ENCODE measurements at places on chromosomes 3 and 15.

- no peak for DNase-seq
Observed at GRCh38 chr15:24823473-24823872, 131.3 kb upstream of the SNRPN start.

GRCh38 chr3:67765575-67765974, 111.2 kb upstream of the SUCLG2 start:
- no peak for DNase-seq

DNA sequence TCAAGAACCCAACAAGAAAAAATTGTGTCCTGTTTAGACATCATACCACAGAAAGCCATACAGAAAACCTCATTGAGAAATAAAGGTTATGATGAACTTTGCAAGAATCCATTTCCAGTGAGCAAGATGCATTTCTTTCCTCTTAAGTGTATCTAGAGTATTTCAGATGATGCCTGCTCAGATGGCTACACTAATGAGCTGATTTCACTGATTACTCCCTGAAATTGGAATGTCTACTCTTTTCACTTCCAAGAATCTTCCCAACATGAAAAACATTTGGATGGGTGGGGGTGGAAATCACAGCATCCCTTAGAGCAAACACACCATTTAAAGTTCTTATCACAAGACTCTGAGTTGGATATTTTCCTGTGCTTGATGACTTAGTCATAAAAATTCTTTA, 41.4 kb upstream of the IL12A start:
- DNase-seq = no peak

- no peak for DNase-seq
Observed at GRCh38 chr3:8563597-8563996, 62.0 kb downstream of the LMCD1 start.

- DNase-seq = no peak
Observed at GRCh38 chr3:180447136-180447535, 154.8 kb upstream of the TTC14 start.

DNA sequence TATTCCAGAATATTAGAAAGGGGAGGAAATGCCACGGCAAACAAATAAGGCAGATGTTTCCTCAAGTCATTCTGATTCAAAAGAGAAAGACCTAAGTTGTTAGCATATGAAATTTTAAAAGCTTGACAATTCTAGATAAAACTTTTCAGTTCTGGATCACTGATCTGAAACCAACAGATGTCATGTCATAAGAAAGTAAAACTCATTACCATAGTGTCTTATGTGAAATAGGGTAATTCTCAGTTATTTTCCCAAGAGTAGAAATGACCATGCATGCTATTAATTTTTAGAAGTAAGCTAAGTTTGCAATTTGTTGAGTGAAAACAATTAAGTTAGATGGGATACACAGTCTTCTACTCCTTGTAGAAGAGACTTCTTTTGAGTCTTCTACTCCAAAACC, 630.3 kb downstream of the NAALADL2 start:
- DNase-seq = no peak

- no peak for DNase-seq
Observed at GRCh38 chr15:53872410-53872809, 105.8 kb upstream of the UNC13C start.

GRCh38 chr3:111534701-111535100, 7.3 kb upstream of the CD96 start:
- DNase-seq = no peak

GRCh38 chr3:184651904-184652303, 60.0 kb downstream of the MAGEF1 start:
- DNase-seq = no peak

DNA sequence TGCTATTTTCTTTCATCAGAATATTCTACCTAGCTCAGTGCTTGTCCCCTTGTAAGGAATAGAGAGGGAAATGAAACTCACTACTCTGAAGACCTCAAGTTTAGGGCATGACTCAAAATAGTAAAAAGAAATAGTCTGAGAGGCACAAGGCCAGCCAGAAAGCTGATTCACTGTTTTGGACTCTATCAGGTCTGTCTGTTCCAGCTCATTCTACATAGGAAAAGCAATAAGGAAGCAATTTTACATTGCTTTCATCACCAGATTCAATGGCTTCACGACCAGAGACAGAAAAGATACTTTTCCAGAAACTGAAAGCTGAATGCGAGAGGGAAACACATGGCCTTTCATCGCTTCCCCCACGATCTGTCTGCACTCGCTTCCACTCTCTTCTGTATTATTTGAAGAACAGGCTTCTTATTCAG, 276.0 kb downstream of the GBE1 start:
- no peak for DNase-seq

DNA sequence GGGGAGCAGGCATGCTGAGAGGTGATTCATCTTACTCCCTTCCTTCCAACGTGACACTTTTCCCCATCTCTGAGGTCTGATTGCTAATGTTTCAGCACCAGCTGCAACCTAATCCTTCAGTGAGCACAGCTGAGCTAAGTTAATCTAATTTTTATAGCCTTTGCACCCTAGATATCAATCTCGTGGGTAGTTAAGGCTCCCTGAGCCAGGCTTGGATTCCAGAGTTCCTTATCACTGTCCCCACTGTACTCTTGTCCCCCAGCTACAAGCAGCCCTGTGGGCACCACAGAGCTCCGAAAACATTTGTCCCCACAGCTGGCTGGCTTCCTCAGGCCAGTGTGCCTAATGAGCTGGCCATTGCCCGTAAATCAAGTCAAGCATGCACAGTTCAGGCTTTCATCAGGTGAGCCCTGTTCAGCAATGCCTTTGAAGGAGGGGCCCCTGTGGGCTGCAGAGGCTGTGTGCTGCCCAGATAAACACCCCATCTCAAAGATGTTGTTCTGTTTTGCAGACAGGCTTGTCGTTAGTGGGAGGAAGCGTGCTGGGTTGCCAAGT, 376.9 kb upstream of the RASGRP1 start:
- DNase-seq = no peak

DNA sequence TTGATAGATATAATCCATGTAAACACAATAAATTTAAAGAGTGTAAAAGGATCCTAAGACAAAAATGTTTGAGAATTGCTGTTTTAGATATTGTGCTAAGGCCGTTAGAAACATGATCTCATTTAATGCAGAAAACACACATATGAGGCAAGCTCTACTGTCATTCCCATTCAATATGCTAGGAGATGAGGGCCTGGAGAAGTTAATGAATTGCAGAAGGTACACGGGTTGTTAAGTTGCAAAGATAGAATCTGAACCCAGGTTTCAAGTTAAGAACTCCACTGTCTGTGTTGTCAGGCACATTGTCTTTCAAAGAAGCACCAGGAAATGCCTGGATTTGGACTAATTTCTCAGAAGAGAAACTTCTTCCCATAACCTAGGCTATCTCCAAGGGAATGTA, 65.1 kb upstream of the SAMMSON start:
- no peak for DNase-seq

GRCh38 chr3:62193586-62194345, 179.6 kb downstream of the FEZF2 start:
- no peak for DNase-seq

- DNase-seq = peak; percentile 47
Observed at GRCh38 chr3:36907911-36908646, 36.8 kb downstream of the TRANK1 start.

DNA sequence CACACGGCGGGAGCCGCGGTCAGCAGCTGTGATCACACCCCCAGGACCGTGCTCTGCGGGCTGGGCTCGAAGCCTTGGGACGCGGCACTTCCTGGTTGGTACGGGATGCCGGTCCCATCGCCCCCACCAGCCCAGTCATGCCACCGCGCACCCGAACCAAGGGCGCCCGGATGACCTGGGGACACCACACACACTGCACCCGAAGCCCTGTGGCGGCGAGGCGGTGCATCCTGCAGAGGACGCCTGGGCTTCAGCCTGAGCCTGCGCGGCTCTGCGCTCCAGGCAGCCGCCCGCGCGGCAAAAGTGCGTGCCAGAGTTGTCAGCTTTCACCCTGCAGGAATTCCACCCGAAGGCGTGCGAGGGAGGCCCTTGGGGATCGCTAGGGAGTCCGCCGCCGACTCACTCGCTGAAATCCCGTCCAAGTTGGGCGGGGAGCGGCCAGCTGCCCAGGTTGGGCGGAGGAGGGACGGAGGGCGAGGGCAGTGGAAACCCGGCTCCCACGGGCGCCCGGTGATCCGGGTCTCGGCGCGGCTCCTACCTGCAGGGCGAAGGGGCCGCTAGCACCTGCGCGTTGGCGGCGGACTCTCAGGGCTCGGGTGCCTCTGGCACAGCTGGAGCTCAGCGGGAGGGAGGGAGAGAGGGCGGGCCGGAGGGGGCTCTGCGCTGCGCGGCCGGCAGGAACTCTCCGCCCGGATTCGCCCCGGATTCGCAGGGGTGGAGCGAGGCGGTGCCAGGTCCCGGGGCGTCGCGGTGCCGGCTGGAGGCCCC, at the start of gene PLD1:
Gene PLD1, minus strand, starts transcription at position 623 of the 768 bp plus-strand sequence. CDS start 72,432 bp downstream, outside the sequence.
- no peak for DNase-seq

DNA sequence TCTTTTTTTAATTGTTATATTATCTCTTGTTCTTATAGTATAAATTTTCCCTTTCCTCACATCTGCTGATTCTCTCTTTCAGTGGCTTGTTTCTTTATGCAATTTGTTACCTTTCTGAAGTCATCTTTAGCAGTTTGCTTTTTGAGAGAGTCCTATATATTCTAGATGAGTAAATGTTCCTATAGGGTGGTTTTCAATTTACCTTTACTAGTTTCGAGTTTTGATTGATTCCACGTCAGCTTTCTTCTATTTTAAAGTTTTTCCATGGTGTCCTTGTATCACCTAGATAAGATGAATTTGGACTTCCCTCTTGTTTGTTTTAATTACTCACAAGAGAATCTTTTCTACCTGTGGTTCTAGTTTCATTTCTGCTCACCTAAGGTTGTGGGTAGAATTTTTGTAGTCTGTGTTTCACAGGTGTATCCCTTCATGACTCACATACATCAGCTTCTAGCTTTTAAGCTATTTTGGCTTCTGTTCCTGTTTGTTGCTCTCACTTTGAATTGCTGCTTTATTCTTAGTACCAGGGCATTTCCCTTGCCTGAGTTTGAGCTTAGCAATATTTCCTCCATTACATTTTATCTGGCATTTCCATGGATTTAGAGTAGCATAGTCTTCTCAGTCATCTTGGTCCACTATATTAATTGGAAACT, 6.4 kb downstream of the TEX9 start:
- DNase-seq = no peak

DNA sequence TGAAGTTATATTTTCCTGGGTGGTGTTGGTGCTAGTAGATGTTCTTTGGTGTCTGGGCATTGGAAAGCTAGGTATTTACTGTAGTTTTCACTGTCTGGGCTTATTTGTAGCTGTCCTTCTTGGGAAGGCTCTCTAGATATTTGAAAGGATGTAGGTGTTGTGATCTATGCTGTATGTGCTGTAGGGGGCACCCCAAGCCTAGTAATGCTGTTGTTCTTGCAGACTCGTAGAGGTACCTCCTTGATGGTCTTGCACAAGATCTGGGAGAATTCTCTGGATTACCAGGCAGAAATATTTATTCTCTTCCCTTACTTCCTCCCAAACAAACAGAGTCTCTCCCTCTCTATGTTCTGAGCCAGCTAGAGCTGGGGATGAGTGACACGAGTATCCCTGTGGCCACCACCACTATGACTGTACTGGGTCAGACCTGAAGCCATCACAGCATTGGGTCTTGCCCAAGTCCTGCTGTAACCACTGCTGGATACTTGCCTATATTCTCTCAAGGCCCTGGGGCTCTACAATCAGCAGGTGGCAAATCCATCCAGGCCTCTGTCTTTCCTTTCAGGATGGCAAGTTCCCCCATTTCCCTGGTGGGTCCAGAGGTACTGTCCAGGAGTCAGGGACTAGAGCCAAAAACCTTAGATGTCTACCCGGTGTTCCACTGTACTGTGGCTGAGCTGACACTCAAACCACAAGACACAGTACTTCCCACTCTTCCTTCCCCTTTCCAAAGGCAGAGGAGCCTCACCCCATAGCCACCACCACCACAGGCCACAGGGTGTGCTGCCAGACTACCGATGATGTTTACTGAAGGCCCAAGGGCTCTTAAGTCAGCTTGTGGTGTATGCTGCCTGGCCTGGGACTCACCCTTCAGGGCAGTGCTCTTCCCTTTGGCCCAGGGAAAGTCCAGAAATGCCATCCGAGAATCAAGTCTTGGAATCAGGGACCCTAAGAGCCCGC, 195.2 kb upstream of the DPPA4 start:
- no peak for DNase-seq

DNA sequence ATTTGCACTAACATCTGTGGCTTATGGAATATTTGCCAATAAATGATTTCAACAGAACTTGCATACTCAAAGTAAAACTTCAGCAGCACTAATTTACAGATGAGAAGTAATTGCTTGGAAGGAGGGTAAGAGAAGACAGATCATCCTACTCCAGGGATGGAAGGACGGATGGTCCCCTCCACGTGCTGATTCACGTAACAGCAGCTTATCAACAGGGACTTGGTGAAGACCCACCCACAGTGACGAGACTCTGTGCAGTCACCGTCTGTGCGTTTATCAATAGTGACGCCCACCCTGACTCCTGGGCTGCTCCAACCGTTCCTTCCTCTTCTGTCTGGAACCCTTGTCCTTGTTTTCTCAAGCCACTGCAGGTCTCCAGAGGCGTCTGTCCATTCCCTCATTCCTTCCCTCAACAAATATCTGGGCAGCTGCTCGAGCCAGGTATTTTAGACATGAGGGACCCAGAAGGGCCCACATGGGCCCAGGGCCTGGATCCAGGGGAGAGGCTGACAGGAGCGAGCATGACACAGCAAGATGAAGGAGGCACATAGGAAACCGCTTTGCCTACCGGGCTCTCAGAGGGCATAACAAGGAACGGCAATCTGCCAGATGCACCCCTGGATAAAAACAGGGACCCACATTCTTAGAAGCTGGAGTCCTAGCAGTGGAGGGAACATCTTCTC, 33.3 kb downstream of the PCSK6 start:
- no peak for DNase-seq

DNA sequence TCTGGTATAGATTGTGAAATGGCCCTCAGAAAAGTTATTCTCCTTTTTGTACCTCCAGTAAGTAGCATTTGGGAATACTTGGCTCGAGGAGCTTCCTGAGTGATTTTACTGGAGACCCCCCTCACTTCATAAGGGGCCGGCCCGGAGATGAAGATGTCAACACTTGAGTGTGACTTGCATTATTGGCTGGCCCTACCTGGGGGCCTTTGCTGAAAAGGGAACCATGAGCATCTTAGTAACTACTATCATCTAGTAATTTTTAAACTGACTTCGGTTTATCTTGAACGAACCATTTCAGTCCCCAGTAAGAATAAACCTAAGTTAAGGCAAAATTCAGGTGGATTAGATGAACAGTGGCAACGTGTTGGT, 1.3 kb downstream of the FAIM start:
- DNase-seq = no peak

GRCh38 chr3:160105907-160106584, 117.4 kb downstream of the IL12A start:
- DNase-seq = no peak

DNA sequence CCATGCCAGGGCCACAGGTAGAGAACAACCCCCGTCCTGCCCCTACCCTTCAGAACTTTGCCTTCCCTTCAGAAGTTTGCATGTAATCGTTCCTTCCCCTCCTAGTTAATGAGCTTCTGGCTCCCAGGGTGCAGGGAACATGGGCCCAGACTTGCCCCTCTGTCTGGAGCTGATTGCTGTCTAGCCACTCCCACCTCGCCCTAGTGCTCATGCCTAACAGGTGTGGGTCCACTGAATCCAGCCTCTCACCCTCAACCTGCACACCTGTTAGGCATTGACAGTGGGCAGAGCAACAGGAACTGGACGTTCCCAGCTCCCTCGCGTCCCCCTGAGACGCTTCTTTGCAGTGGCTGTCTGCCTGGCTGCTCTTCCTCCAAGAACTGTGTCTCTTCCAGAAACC, 40.3 kb downstream of the WNT5A start:
- no peak for DNase-seq

GRCh38 chr15:70048578-70049514, 48.9 kb downstream of the TLE3 start:
- DNase-seq = no peak

- DNase-seq = no peak
Observed at GRCh38 chr15:58465866-58466517, 34.2 kb downstream of the LIPC start.

- no peak for DNase-seq
Observed at GRCh38 chr3:42702066-42702951, at the start of gene HHATL. HHATL (minus strand) TSS chr3:42702798; CDS start chr3:42700826, 1,972 bp downstream.
